ENCODE measurements at places on chromosomes 13 and 19.

DNA sequence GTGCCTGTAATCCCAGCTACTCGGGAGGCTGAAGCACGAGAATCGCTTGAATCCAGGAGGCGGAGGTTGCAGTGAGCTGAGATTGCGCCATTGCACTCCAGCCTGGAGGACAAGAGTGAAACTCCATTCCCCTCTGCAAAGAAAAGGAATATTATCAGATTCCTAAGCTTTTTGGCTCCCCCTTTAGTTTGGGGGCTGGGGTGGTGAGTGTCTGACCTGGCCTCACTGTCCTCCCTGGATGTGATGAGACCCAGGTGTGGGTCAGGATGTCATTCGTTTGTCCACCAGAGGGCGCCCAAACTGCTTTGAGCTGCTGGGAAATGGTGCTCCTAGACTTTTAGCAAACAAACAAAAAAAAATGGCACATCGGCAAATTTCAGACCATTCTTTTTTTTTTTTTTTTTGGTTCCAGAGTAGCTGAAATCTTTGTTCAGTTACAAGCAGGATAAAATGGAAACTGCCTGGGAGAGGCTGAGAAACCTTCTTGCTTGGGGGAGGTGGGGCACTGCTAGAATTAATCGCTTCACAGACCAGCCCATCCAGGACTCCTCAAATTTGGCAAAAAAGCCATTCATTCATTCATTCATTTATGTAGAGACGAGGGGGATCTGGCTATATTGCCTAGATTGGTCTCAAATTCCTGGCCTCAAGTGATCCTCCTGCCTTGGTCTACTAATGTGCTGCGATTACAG lies 29.4 kb downstream of the SPC24 start:
- DNase-seq: no peak

- no peak for DNase-seq
Observed at GRCh38 chr13:40389081-40389641, 277.3 kb downstream of the FOXO1 start.

DNA sequence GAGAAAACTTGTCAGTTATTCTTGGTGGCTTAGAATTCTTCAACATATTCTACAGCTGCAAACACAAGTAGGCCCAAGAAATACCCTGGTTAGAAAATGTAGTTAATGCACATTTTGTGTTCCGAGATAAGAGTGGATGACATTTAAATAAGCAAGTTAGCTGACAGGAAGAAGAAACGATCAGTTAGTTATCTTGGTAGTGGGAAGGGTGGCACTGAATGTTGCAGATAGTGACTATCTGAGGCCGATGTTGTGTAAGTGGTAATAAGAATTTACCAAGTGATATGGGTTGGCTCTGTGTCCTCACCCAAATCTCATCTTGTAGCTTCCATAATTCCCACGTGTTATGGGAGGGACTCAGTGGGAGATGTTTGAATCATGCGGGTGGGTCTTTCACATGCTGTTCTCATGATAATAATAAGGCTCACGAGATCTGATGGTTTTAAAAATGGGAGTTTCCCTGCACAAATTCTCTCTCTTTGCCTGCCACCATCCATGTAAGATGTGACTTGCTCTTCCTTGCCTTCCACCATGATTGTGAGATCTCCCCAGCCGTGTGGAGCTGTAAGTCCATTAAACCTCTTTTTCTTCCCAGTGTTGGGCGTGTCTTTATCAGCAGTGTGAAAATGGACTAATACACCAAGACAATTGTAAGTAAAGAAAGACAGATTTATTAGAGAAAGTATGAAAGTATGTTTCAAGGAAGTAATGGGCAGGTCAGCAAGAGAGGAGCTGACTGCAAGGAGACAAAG lies 10.9 kb upstream of the AKAP11 start:
- no peak for DNase-seq

DNA sequence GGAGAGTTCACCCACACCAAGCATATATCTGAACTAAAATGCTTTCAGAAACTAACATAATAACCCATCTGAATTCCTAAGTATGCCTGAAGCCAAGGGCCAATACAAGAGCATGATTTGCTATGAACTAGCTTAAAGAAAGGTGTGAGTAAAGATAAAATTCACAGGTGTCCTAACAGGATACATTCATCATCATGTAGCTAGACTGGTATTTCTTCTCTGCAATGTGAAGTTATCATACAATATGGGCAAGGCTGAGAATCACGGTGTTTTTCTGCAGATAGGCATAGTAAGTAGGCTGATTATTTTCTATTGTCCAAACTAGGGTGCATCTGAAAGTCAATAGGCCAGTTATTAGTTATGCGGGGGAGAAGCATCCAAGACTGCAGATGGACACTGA lies 63.1 kb downstream of the STK24 start:
- no peak for DNase-seq

GRCh38 chr13:23469951-23470421 lies 36.5 kb upstream of the SACS start:
- DNase-seq: no peak

- no peak for DNase-seq
Observed at GRCh38 chr19:19334989-19335344, 14.3 kb downstream of the MAU2 start.

- no peak for DNase-seq
Observed at GRCh38 chr19:44356383-44357111, at the start of gene ZNF112. Gene ZNF112, minus strand, starts transcription at chr19:44356680. Its CDS starts 16,141 bp downstream, at chr19:44340539.

GRCh38 chr19:18433015-18433691 lies 4.8 kb downstream of the ISYNA1 start:
- no peak for DNase-seq

GRCh38 chr19:56139847-56140582 lies 1.1 kb upstream of the ZNF444 start:
- DNase-seq: no peak

DNA sequence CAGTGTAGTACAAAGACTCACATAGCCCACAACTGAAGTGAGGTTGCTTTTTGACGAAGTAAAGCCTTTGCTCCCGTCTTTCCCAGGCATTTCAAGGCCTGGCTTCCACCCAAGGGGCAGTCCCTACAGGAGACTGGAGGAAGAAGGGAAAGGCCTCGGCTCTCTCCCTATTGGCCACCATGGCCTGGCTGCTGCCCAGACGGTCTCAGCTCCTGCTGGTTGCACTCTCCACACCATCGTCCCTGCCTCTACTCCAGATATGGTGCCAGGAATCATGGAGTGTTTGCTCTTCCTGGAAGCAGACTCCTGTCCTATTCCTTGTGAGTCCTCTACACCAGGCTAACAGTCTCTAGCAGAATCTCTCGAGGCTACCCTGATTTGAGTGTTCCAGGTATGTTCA lies 124.1 kb upstream of the UQCRFS1 start:
- DNase-seq: peak; percentile 62

- no peak for DNase-seq
Observed at GRCh38 chr19:45419396-45419795, 4.3 kb downstream of the ERCC1 start.
